ENCODE measurements at places on chromosomes 4 and X.

DNA sequence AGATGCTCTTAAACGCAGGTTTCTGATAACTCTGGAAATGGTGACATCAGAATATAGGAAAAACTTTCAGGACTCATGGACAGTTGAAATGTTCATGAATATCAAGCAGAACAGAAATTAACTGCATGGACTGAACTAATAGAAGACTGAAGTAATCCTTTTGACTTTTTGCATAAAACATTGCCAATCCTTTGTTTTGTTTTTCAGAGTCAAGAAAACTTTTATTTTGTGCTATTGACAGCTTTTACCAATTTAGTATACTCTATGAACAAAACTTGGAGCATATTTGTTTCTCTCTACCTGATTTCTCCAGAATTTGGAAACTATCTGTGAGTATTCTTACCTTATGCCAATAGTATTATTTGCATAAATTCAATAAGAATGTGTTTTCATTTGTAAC lies 61.2 kb upstream of the HMX1 start:
- DNase-seq = no peak

- no peak for DNase-seq
Measured at GRCh38 chrX:137563681-137564651, 2.0 kb upstream of the ZIC3 start.

GRCh38 chrX:23317799-23318724 lies 16.6 kb upstream of the PTCHD1 start:
- no peak for DNase-seq

DNA sequence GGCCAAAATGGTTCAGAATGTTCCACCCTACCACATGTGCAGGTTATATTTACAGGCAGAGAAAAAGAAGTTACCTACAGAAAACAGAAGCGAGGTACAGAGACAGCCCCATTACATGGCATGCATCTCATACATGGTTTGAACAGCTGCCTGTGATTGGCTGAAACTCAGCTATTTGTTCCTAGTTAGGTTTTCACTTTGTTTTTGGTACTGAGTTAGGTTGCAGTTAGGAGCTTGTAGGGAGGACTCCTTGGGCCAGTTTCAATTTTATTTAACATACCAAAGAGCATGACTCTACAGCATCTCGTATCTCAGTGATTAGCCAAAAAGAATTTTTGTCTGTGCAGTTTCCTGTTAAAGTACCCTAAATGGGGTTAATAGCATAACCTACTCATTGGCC lies 392.0 kb downstream of the MAPK10 start:
- no peak for DNase-seq

GRCh38 chr4:24995346-24995919 lies 35.3 kb downstream of the LGI2 start:
- DNase-seq = no peak

DNA sequence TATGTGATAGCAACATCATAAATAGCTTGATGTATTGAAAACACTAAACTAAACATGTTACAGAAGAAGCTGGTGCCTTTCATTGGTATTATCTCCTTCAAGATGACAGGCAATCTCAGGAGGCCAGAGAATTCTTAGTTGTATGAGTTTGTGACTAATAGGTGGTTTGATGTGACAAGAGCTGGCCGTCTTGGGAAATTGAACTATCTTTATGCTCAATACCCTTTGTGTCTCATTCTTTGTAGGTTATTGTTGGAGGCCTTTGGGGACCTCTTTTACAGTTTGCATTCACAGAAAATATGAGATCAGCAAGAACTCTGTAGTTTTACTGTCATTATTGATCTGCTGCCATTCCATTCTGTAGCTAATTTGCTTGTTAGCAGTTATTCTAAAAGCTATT lies 659.2 kb upstream of the PITX2 start:
- no peak for DNase-seq
